ENCODE measurements at places on chromosomes 1 and 21. TPM values are rescaled to one million over a fixed set of nuclear protein-coding genes. Genes with fewer than 3 reads are reported as not detected.

The RGS16 gene
- total RNA-seq, result 10.2 TPM

The RNF187 gene
- total RNA-seq, result 141 TPM

The ARHGAP29 gene
- 4.4 TPM for total RNA-seq

The CCDC27 gene
- total RNA-seq, result 0.13 TPM

The ZNF648 gene
- 0.27 TPM for total RNA-seq

The SUSD4 gene
- total RNA-seq, result 2.6 TPM

The CYP4Z1 gene
- total RNA-seq, result not detected

The NADK gene
- total RNA-seq, result 119 TPM

The SERPINC1 gene
- total RNA-seq, result 1.0 TPM

The TESK2 gene
- total RNA-seq, result 13.1 TPM

The ATXN7L2 gene
- total RNA-seq, result 10.9 TPM

The PTPN14 gene
- 88.4 TPM for total RNA-seq

The S100A7A gene
- not detected for total RNA-seq

The NR0B2 gene
- not detected for total RNA-seq

The CHAF1B gene
- 20.7 TPM for total RNA-seq

The FAM177B gene
- not detected for total RNA-seq

The S100A1 gene
- 2.0 TPM for total RNA-seq

The RBP7 gene
- total RNA-seq, result 3.2 TPM
